Suprapubic skin (tissue), 4 donors: ENCODE measurements at places on chromosomes 11 and 22. TPM values are rescaled to one million over a fixed set of nuclear protein-coding genes. Genes with fewer than 3 reads are reported as not detected.

CRYAB gene
- total RNA-seq: 153 TPM

- peak overlapping the region; percentile 87 for H3K27ac ChIP-seq
- H3K4me3 ChIP-seq: no peak overlapping the region
- H3K36me3 ChIP-seq: no peaks in the 10 kb centered on the region
- H3K4me1 ChIP-seq: peaks cover 55% of the 10 kb centered on the region
- no peak for DNase-seq
Measured at GRCh38 chr11:120314861-120315260, 10.2 kb upstream of the TLCD5 start.

- H3K36me3 ChIP-seq: peaks cover 4% of the 10 kb centered on the region
- H3K4me1 ChIP-seq: peaks cover 21% of the 10 kb centered on the region
- DNase-seq: no peak
- no peaks in the 10 kb centered on the region for H3K27me3 ChIP-seq
Measured at GRCh38 chr11:36214480-36214879, 74.7 kb downstream of the COMMD9 start.

GRCh38 chr22:30941363-30941740 is 27.2 kb downstream of the MORC2 start:
- H3K4me3 ChIP-seq: no peak overlapping the region
- H3K36me3 ChIP-seq: peaks cover 99% of the 10 kb centered on the region
- no peak for DNase-seq

DNA sequence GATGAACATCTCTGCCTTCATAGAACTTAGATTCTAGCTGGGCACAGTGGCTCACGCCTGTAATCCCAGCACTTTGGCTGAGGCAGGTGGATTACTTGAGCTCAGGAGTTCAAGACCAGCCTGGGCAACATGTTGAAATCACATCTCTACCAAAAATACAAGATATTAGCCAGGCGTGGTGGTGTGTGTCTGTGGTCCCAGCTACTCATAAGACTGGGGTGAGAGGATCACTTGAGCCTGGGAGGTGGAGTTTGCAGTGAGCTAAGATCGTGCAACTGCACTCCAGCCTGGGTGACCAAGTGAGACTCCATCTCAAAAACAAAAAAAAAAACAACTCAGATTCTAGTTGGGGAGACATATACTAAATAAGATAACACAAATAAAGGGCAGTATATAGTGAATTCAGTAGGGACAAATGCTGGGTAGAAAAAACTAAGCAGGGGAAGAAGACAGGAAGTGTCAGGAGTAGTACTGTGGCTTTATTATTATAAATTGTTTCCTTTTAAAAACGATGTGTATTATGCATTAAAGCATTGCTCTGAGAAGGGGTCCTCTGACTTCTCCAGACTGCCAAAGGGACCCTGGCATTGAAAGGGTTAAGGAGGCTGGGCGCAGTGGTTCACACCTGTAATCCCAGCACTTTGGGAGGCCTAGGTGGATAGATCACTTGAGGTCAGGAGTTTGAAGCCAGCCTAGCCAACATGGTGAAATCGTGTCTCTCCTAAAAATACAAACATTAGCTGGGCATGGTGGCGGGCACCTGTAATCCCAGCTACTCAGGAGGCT is 46.7 kb downstream of the PACS1 start:
- H3K4me3 ChIP-seq: no peak overlapping the region
- H3K36me3 ChIP-seq: no peaks in the 10 kb centered on the region
- no peak overlapping the region for H3K27ac ChIP-seq
- no peaks in the 10 kb centered on the region for H3K27me3 ChIP-seq
- no peak for DNase-seq

GRCh38 chr11:62680825-62681240 is 2.0 kb upstream of the UBXN1 start:
- DNase-seq: no peak
- peaks cover 20% of the 10 kb centered on the region for H3K36me3 ChIP-seq
- peaks cover 39% of the 10 kb centered on the region for H3K4me1 ChIP-seq
- no peak overlapping the region for H3K27ac ChIP-seq

- peaks cover 3% of the 10 kb centered on the region for H3K4me1 ChIP-seq
- no peak for DNase-seq
- H3K27ac ChIP-seq: no peak overlapping the region
- H3K36me3 ChIP-seq: no peaks in the 10 kb centered on the region
Measured at GRCh38 chr11:78377625-78378418, 39.8 kb downstream of the GAB2 start.

DNA sequence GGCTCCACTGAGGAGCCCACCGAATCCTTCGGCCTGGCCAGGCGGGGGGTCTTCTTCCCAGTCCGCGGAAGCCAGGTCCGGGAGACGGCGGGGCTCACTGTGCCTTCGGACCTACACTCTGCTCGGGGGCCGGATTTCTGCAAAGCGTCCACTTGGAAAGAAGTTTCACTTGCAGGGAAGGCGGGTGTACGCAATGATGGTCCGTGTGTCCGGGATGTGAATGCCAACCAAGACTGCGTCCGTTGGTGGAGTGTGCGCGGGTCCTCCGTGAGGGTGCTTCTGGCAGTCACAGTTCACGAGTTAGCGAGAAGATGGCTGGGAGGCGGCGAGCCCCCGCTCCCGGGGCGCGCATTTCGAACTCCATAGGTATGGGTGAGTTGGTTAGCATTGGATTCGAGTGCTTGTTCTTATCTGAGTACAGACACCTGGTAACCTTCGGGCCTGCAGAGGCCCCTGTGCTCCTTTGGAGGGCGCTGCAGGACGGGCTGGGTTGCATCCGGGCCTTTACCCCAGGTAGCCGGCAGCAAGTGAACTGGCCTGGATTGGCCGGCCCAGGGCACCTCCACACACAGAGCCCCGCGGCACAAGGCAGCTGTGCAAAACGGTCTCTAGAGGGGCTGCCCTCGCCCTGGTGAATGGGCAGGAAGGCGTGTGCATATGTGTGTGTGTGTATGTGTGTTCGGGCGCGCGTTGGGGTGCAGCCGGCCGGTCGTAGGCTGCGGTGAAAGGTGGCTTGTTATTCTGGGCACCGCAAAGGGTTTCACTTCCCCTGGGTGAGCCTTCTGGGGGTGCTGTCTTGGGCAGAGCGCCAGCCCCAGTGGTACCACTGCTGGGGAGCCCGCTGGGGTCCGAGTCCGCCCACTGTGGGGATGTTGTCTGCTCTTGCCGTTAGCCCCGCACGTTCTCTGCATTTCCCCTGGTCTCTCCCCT is 13.3 kb upstream of the CYP2R1 start:
- peak; percentile 80 for DNase-seq
- peak overlapping the region; percentile 58 for H3K4me3 ChIP-seq
- H3K27me3 ChIP-seq: no peaks in the 10 kb centered on the region
- no peaks in the 10 kb centered on the region for H3K36me3 ChIP-seq
- no peak overlapping the region for H3K27ac ChIP-seq

- H3K27ac ChIP-seq: no peak overlapping the region
- H3K36me3 ChIP-seq: no peaks in the 10 kb centered on the region
- no peak for DNase-seq
- H3K4me3 ChIP-seq: no peak overlapping the region
- H3K27me3 ChIP-seq: no peaks in the 10 kb centered on the region
Measured at GRCh38 chr11:76694664-76695063, 24.1 kb upstream of the LRRC32 start.

DNA sequence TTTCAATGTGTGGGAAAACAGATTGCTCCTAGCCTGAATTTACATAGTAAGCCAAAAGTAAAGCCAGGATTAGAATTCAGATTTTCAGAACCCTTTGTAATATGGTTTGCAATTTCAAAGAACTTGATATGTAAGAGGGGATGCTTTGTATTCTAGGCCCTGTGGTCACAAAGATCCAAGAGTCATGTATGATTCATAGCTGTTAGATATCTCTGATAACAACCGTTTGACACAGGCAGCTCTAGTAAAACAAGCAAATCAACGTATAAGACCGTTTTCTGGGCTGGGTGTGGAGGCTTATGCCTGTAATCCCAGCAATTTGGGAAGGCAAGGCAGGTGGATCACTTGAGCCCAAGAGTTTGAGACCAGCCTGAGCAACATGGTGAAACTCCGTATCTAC is 79.6 kb downstream of the EMSY start:
- no peak overlapping the region for H3K27ac ChIP-seq
- no peaks in the 10 kb centered on the region for H3K27me3 ChIP-seq
- no peak overlapping the region for H3K4me3 ChIP-seq
- no peak for DNase-seq
- peaks cover 15% of the 10 kb centered on the region for H3K36me3 ChIP-seq

OR4C46 gene
- not detected for total RNA-seq

GRCh38 chr11:83025267-83025704 is 46.4 kb downstream of the RAB30 start:
- no peak for DNase-seq
- H3K27me3 ChIP-seq: no peaks in the 10 kb centered on the region
- H3K36me3 ChIP-seq: no peaks in the 10 kb centered on the region
- no peak overlapping the region for H3K4me3 ChIP-seq
- no peak overlapping the region for H3K27ac ChIP-seq
- H3K4me1 ChIP-seq: peaks cover 45% of the 10 kb centered on the region

GRCh38 chr11:105769627-105770026 is 159.8 kb downstream of the GRIA4 start:
- H3K4me1 ChIP-seq: no peaks in the 10 kb centered on the region
- H3K36me3 ChIP-seq: no peaks in the 10 kb centered on the region
- DNase-seq: no peak
- H3K4me3 ChIP-seq: no peak overlapping the region
- H3K27me3 ChIP-seq: no peaks in the 10 kb centered on the region
- no peak overlapping the region for H3K27ac ChIP-seq

- DNase-seq: no peak
- H3K27me3 ChIP-seq: peaks cover 8% of the 10 kb centered on the region
- H3K36me3 ChIP-seq: no peaks in the 10 kb centered on the region
- H3K27ac ChIP-seq: no peak overlapping the region
Measured at GRCh38 chr11:61689164-61689496, 8.9 kb downstream of the DAGLA start.

DNA sequence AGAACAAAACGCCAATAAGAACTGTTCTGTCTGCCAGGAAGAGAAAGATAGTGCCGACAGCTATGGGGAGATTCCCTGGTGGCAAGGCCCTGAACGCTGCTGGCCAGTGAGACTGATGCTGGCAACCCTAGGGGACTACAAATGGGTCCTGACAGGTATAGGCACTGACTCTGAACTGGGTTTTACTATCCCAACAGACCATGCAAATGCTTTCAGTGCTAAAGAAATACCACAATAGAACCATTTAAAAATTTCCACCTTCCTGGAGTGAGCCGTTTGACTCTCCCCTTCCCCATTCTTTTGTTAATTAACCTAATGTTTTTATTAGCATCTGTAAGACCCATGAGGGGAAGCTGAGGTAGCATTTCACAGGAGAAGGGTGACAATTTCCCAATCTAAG is 25.7 kb downstream of the USP28 start:
- H3K27ac ChIP-seq: no peak overlapping the region
- no peak for DNase-seq
- H3K27me3 ChIP-seq: no peaks in the 10 kb centered on the region
- H3K4me3 ChIP-seq: no peak overlapping the region
- no peaks in the 10 kb centered on the region for H3K4me1 ChIP-seq
- peaks cover 41% of the 10 kb centered on the region for H3K36me3 ChIP-seq

RIBC2 gene
- total RNA-seq: 5.7 TPM

DNA sequence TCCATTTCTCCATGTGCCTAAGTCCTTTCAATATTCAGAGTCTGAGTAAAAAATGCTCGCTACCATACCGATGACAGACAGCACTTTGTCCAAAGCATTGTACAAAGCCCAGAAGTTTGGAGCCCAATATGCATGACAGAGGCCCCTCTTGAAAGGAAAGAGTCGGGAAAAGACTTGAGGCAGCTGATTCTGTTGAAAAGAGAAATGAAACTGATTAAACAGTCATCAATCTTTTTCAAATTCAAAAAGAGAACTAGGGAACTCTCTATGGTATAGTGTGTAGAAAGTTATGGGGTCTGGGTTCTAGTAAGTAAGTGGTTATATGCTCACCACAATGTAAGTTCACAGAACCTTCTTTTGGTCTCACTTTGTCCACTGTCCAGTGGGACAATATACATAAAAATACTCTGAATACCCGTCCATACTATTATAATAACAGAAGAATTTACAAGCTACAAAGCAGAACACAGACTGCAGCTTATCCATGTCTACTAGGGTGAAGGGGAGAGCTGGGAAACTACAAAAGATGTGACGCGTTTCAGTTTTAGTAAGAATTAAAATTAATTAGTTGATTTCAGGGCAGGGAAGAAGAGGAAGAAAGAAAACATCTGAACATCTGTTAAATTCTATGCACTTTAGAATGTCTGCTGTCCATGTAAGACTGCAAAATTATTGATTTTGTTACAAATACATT is 26.7 kb downstream of the ALG8 start:
- no peak for DNase-seq
- H3K27ac ChIP-seq: no peak overlapping the region
- H3K27me3 ChIP-seq: no peaks in the 10 kb centered on the region
- peaks cover 60% of the 10 kb centered on the region for H3K36me3 ChIP-seq
- H3K4me1 ChIP-seq: no peaks in the 10 kb centered on the region

- H3K27ac ChIP-seq: no peak overlapping the region
- no peaks in the 10 kb centered on the region for H3K36me3 ChIP-seq
- DNase-seq: no peak
- H3K4me1 ChIP-seq: no peaks in the 10 kb centered on the region
Measured at GRCh38 chr11:115874843-115875242, 370.6 kb upstream of the CADM1 start.

- no peak overlapping the region for H3K4me3 ChIP-seq
- DNase-seq: no peak
- H3K27me3 ChIP-seq: no peaks in the 10 kb centered on the region
- no peak overlapping the region for H3K27ac ChIP-seq
- no peaks in the 10 kb centered on the region for H3K4me1 ChIP-seq
Measured at GRCh38 chr22:23626286-23626975, 5.7 kb downstream of the DRICH1 start.
